ENCODE measurements at places on chromosomes 5 and 9. TPM values are rescaled to one million over a fixed set of nuclear protein-coding genes. Genes with fewer than 3 reads are reported as not detected.

Gene PTGES
- 11.3 TPM for total RNA-seq

Gene FAM53C
- 27.7 TPM for total RNA-seq

DNA sequence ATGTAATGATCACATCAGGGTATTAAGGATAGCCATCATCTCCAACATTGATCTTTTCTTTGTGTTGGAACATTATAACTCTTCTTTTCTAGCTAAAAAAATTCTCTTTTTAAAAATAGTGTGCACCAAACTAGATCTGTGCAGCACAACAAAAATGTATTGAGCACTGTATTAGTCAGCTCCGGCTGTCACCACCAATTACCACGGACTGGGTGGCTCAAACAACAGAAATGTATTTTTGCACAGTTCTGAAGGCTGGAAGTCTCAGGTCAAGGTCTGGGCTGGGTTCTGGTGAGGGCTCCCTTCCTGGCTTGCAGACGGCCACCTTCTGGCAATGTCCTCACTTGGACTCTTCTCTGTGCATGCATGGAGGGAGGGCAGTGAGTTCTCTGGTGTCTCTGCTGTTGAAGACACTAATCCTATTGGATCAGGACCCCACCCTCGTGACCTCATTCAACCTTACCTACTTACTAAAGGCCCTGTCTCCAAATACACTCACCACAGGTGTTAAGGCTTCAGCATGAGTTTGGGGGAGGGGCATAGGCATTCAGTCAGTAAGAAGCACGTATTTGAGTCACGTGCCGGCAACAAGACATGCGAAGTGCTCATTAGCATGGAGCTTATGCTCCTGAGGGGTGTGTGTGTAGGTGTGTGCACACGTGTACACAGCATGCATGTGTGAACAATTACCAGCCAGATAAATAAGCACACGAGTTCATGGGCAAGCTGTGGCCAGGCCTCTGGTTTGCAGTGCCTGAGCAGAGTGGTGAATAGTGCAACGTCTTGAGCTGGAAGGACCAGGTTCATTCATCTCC, 89.4 kb upstream of the SH3PXD2B start:
- no peak for DNase-seq

DNA sequence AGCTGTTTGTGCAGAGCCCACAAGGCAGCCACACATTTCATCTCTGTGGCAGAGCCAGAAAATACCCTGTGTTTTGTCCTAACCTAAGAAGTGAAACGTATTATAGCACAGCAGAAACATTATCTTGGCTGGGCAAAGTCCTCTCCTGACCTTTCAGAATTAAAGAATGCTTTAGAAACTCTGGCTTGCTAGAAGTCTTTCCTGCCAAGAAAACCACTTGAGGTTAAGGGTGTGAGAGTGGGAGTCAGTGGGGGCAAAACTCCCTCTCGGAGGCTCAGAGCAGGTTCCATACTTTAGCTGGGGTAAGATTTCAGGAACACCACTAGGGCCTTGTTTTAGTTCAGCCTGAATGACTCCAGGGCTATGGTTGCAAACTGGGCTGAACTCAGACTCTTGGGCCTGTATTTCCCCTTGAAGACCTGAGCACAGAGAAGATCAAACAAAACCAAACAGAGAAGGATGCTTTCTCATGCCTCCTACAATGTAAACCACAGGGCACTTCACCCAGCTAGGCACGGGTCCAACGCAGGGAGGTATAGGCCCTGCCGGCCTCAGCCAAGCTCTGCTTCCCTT, 48.0 kb downstream of the ZNF366 start:
- DNase-seq: no peak

- DNase-seq: no peak
These were observed 153.3 kb downstream of the ST8SIA4 start for GRCh38 chr5:100749771-100750284.

DNA sequence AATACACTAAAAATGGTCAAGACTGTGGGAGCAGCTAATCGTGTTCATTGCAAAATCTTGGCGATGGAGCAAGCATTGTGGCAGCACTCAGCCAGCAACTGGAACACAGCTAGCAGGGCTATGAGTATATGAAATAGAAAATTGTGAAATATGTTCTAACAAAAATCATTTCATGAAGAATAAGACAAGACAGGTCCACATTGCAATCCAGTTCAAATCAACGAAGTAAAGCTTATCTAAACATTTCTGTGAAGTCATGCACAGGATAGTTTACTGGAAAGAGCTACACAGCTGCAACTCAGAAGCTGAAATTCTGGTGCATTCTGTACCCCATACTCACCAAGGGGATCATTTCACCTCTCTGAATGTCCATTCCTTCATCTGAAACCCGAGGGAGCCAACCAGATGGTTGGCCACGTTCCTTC, 5.3 kb upstream of the NFIL3 start:
- DNase-seq: no peak

DNA sequence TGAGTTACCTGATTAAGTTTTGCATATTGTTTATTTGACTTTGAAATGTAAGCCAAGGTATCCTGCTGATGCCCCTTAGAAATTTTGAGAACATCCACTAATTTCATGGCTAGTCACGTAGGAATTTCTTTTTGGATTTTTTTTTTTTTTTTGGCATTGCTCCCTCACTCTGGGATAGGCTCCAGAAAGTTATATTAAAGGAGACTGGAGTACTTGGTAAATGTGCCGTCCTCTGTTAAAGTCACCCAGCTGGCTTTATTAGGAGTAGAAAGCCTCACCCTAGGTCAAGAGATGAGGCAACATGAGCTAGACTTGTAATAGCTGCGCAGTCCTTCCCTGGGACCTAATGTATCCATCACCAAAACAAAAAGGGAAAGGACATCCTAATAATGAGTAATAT, 3.1 kb downstream of the KCTD16 start:
- DNase-seq: no peak

GRCh38 chr5:107430071-107430625, 240.6 kb downstream of the EFNA5 start:
- no peak for DNase-seq

Gene IL3
- not detected for total RNA-seq

DNA sequence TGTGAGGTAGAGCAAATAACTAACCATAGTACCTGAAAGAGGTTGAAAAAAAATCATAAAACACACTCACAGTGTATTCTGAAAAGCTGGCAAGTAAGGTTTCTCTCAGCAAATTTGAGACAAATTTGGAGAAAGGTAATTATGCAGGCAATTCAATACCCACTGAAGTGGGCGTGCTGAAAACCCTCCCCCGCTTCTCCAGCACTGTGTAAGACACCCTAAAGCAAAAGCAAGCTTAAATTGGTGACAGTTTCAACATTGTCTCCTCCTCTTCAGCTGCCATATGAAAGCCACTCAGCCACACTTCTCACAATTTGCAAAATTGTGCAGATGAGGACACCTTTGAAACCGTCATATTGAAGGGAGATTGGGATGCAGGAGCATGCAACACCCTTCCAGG, 322.3 kb upstream of the CDH6 start:
- no peak for DNase-seq

GRCh38 chr5:159362220-159362619, 31.9 kb upstream of the IL12B start:
- no peak for DNase-seq

DNA sequence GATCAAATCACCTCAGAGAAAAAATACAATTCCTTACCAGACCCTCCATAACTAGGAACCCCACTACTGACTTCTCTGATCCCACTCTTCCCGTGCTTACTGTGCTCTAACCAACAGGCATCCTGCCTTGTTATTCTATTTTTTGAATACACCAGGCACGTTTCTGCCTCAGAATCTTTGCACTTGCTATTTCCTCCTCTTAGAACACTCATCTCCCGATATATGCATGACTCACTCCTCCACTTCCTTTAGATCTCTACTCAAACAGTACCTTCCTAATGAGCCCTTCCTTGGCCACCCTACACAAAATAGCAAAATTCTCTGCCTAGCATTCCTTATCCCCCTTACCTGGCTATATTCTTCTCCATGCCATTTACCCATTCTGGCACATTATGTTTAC, 43.9 kb downstream of the MAPKAP1 start:
- DNase-seq: no peak

DNA sequence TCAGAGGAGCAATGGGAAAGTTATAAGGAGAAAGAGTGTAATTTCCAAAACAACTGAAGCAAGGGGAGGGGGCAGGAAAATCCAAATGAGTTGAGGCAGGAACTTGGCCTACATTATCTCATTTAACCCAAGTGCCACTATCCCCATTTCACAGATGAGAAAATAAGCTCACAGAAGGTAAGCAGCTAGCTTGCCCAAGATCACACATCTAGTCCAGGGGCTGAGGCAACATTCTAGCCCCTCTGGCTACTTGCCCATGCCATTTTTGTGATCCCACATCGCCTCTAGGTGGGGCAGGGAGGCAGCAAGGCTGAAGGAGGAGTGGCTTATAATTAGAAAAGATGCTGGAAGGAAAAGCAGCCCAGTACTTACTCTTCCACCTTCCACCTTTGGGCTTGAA, 2.6 kb upstream of the PSIP1 start:
- DNase-seq: no peak
